ENCODE measurements at places on chromosomes 5 and 9.

DNA sequence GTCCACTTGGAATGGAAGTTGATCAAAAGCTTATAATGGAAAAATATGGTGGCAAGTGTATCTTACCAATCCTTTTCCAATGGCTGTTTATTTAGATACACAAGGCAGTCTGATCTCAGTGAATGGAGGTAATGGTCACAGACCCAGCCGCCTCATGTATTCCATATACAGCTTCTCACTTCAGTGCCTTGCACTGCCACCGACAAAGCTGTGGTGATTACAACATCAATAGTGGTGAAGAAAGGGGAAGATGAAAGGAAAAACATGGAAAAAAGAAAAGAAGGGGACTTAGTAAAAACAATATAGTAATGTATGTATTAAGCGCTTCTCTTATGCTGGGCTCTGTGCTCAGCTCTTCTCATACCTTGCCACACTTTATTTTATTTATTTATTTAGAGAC, 297.3 kb upstream of the RASA1 start:
- DNase-seq, result no peak

GRCh38 chr5:59850766-59851165, 42.8 kb downstream of the PDE4D start:
- DNase-seq, result no peak

- no peak for DNase-seq
Observed at GRCh38 chr9:123356851-123357742, 1.1 kb downstream of the CRB2 start.

- DNase-seq, result no peak
Observed at GRCh38 chr9:87497080-87497603, 525 bp upstream of the DAPK1 start.

GRCh38 chr9:137044502-137045177, 1.3 kb downstream of the NPDC1 start:
- no peak for DNase-seq

- no peak for DNase-seq
Observed at GRCh38 chr9:130236436-130236985, 29.0 kb upstream of the HMCN2 start.

DNA sequence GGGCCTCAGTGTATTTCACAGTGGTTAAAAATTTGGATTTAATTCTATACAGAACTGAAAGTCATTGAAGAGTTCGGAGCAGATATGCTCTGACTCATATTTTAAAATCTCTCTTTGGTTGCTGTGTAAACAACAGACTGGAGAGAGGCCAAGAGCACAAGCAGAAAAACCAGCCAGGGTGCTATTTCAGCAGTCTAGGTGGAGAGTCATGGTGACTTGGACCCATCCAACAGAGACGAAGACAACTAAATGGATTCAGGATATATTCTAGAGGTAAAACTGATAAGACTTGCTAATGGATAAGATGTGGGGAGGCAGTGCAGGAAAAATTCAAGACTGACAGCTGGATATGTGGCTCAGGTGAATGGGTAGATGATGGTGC, 168.9 kb downstream of the MAPKAP1 start:
- DNase-seq, result no peak
